ENCODE measurements at places on chromosomes 2 and 18.

- no peak for DNase-seq
Measured at GRCh38 chr18:75376004-75376403, 51.5 kb downstream of the SMIM21 start.

GRCh38 chr2:1854729-1855547, 110.6 kb upstream of the PXDN start:
- DNase-seq = peak; percentile 38

GRCh38 chr2:33069894-33070651, 123.3 kb downstream of the LTBP1 start:
- DNase-seq = peak; percentile 100

- no peak for DNase-seq
Measured at GRCh38 chr2:39779927-39780326, 869 bp upstream of the THUMPD2 start.
